Osteocyte (in vitro differentiated cells): ENCODE measurements at places on chromosomes 3 and 15. TPM values are rescaled to one million over a fixed set of nuclear protein-coding genes. Genes with fewer than 3 reads are reported as not detected.

Gene DHX36
- total RNA-seq: 61.5 and 68.2 TPM in 2 replicates

Gene GRM7
- total RNA-seq: not detected in 2 replicates

Gene SLC12A1
- not detected in 2 replicates for total RNA-seq

Gene LNP1
- 2.4 and 2.7 TPM in 2 replicates for total RNA-seq

Gene SCAANT1
- not detected in 2 replicates for total RNA-seq

- H3K27me3 ChIP-seq: peaks cover 8% of the 10 kb centered on the region
- no peak overlapping the region for H3K4me3 ChIP-seq
- no peak for DNase-seq
- H3K27ac ChIP-seq: no peak overlapping the region
Observed at GRCh38 chr15:92118162-92118935, 264.8 kb downstream of the SLCO3A1 start.

GRCh38 chr3:168220556-168220955 lies 124.8 kb upstream of the GOLIM4 start:
- DNase-seq: no peak
- H3K27me3 ChIP-seq: no peaks in the 10 kb centered on the region
- no peaks in the 10 kb centered on the region for H3K36me3 ChIP-seq
- no peaks in the 10 kb centered on the region for H3K4me1 ChIP-seq
- H3K4me3 ChIP-seq: no peak overlapping the region

DNA sequence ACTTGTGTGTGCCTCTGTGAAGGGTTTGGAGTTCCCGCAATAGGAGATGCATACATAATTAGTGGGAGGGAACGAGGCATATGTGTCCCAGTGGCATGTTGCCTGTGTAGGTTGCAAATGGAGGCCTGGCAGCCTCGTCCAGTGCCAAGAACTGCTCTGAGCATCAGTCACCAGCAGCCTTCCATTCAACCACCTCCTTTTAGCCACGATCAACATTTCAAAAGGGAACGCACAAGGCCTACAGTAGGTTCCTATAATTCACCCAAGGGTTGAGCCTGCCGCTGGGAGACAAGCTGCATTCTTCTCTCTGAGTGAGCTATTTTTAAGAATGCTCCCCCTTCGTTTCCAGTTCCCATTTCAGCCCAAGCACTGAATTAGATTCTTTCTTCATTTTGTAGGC lies 78.8 kb upstream of the CTNNB1 start:
- H3K36me3 ChIP-seq: no peaks in the 10 kb centered on the region
- H3K4me1 ChIP-seq: peaks cover 11% of the 10 kb centered on the region
- no peak overlapping the region for H3K4me3 ChIP-seq
- H3K27ac ChIP-seq: no peak overlapping the region

DNA sequence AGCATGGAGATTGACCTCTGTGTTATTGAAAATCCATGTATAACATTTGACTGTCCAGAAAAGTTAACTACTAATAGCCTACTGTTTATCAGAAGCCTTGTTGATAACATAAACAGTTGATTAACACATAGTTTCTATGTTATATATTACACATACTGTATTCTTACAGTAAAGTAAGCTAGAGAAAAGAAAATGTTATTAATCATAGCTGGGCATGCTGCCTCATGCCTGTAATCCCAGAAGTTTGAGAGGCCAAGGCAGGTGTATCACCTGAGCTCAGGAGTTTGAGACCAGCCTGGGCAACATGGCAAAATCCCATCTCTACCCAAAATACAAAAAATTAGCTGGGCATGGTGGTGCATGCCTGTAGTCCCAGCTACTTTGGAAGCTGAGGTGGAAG lies 163.3 kb downstream of the EPHA6 start:
- H3K27ac ChIP-seq: no peak overlapping the region
- no peak overlapping the region for H3K4me3 ChIP-seq
- H3K4me1 ChIP-seq: no peaks in the 10 kb centered on the region
- DNase-seq: no peak

- no peak for DNase-seq
- H3K4me3 ChIP-seq: no peak overlapping the region
- H3K4me1 ChIP-seq: peaks cover 16% of the 10 kb centered on the region
- H3K36me3 ChIP-seq: peaks cover 2% of the 10 kb centered on the region
- no peak overlapping the region for H3K27ac ChIP-seq
Observed at GRCh38 chr3:129310111-129311011, 31.7 kb downstream of the HMCES start.

DNA sequence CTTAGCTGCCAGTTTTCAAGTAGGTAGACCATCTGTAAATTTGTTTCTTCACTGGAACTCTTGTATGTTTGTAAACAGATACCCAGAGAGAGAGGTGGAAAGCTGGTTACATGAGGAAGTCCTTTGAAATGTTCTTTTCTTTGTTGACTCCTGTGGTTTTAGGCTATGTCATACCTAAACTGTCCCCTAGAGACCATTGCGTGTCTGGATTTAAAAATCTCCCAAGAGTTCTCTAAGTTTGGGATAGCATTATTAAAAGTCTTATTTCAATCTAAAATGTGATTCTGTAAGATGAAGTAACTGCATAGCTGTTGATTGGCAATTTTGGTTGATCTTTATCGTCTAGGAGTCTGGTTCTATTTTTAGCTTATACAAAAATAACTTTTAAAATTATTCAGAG lies 127.2 kb downstream of the GHSR start:
- peaks cover 49% of the 10 kb centered on the region for H3K4me1 ChIP-seq
- H3K4me3 ChIP-seq: no peak overlapping the region
- no peak for DNase-seq
- H3K27ac ChIP-seq: peak overlapping the region; percentile 56
- peaks cover 66% of the 10 kb centered on the region for H3K36me3 ChIP-seq

DNA sequence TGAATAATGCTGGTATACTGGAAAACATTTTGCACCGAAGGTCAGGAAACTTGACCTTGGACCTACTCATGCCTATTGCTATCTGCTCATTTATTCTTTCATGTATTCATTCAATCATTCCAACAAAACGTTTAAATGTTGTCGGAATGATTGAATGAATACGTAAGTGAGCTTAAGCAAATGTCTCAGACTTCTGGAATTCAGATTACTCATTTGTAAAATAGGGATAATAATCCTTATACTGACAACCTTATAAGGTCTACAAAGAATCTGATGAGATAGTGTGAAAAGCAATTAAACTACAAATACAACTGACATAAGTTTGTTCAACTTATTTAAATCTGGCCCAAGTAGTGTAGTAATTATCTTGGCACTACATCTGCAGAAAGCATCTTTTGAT lies 288.7 kb downstream of the WDR72 start:
- no peaks in the 10 kb centered on the region for H3K36me3 ChIP-seq
- no peaks in the 10 kb centered on the region for H3K27me3 ChIP-seq
- DNase-seq: no peak
- H3K4me1 ChIP-seq: no peaks in the 10 kb centered on the region
- no peak overlapping the region for H3K27ac ChIP-seq

DNA sequence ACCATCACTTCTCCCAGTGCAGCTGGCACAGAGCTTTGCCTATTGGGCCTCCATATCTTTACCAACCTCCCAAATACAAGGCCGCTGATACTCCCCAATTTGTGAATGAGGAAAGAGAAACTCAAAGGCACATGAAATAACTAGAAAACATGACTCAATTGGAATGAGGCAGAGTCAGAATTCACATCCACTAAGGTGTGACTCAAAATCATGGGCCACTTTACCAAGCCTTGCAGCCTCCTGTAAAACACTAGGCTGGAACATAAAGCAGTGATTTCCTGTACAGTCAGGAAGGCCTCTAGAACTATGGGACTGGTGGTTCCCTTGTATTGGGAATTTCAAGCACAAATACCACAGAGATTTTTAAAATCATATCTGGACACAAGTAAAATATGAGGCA lies 128.6 kb downstream of the DCLK3 start:
- H3K4me3 ChIP-seq: no peak overlapping the region
- no peaks in the 10 kb centered on the region for H3K4me1 ChIP-seq
- DNase-seq: no peak
- peaks cover 2% of the 10 kb centered on the region for H3K27me3 ChIP-seq
- H3K27ac ChIP-seq: no peak overlapping the region

DNA sequence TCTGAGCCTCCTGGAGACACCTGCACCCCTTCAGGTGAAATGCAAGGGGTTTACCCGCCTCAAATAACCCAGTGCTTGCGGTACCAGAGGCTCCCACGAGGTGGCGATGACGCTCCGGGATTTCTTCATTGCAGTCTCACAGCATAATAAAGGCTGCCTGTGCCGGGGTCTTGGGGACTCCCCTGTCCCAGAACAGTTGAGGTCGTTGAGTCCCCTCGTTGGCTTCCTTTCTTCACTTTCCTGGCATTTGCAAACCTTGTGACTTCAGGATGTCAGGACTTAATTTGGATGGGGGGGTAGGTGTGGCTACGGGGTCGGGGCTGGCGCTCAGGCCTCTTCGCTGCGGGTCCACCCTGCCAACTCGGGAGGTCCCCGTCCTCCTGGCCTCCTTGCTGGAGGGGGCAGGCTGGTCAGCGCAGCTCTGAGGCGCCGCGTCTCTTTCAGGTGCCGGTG lies 1.3 kb downstream of the GNAT1 start:
- no peak overlapping the region for H3K27ac ChIP-seq
- peaks cover 13% of the 10 kb centered on the region for H3K27me3 ChIP-seq
- no peak overlapping the region for H3K4me3 ChIP-seq

DNA sequence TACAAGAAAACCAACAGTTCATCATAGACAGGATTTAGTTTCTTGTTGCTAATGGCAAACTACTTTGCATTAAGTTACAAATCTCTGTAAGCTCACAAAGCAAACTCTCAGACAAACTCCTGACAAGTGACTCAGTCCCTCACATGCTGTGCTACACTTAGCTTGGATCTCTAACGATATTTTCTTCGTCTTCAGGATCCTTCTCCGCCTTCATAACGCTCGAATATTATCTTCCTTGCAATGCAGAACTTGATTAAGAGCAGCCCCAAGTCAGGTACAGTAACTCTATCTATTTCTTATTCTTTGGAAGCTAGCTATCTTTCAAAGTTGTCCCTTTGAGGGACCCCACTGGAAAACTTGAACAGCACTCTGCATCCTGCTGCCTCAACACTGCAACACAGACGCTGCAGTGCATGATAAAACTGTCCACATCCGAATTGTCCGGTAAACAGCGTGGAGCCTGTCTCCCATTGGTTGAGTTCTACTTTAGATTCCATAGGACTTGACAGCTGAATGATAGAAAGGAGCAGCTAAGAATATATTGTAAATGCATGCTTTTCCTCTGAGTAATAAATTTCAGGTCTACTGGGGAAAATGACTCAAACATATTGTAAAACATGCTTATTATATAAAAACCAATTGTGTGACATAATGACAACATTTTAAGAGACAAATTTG lies 61.3 kb downstream of the UACA start:
- peak overlapping the region; percentile 88 for H3K27ac ChIP-seq
- no peak for DNase-seq
- H3K27me3 ChIP-seq: no peaks in the 10 kb centered on the region
- H3K4me1 ChIP-seq: peaks cover 81% of the 10 kb centered on the region
- peaks cover 23% of the 10 kb centered on the region for H3K36me3 ChIP-seq

DNA sequence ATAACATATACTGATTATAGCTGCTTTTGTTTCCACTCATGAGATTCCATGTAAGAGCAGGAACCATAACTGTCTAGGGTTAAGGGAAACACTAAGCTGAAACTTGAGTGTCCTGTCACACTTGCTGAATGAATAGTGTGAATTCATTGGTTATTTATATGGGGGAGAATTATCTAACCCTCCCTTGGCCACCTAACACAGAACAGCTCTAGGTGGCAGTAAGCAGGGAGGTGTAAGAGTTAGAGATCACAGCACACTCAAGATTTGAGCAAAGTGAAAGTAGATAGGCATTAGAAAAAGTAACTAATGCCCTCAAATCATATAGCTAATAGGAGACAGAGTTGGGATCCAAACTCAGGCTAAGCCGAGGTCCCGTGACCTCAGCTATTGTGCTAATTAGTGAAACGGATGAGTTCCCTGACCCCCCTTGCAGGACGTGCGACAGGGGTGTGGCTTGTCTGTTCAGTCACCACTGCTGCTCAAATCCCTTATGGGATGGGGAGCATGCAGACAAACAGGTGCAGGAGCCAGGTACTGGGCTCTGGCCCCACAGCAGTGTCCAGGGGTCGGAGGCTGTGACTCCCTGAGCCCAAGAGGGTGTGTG lies 27.7 kb upstream of the ANO10 start:
- DNase-seq: no peak
- no peaks in the 10 kb centered on the region for H3K27me3 ChIP-seq
- no peaks in the 10 kb centered on the region for H3K4me1 ChIP-seq
- no peak overlapping the region for H3K27ac ChIP-seq
- H3K4me3 ChIP-seq: no peak overlapping the region

GRCh38 chr3:101495552-101495951 lies 17.5 kb downstream of the SENP7 start:
- H3K4me3 ChIP-seq: no peak overlapping the region
- no peaks in the 10 kb centered on the region for H3K27me3 ChIP-seq
- H3K27ac ChIP-seq: no peak overlapping the region

- H3K4me3 ChIP-seq: no peak overlapping the region
- H3K4me1 ChIP-seq: peaks cover 26% of the 10 kb centered on the region
- H3K27ac ChIP-seq: peak overlapping the region; percentile 59
- no peak for DNase-seq
- H3K36me3 ChIP-seq: no peaks in the 10 kb centered on the region
- no peaks in the 10 kb centered on the region for H3K27me3 ChIP-seq
Observed at GRCh38 chr3:194577986-194578905, 55.0 kb downstream of the TMEM44 start.

GRCh38 chr3:159632128-159632527 lies 356.5 kb upstream of the IL12A start:
- no peak for DNase-seq
- no peaks in the 10 kb centered on the region for H3K27me3 ChIP-seq
- peaks cover 51% of the 10 kb centered on the region for H3K4me1 ChIP-seq
- no peak overlapping the region for H3K4me3 ChIP-seq
- no peak overlapping the region for H3K27ac ChIP-seq

DNA sequence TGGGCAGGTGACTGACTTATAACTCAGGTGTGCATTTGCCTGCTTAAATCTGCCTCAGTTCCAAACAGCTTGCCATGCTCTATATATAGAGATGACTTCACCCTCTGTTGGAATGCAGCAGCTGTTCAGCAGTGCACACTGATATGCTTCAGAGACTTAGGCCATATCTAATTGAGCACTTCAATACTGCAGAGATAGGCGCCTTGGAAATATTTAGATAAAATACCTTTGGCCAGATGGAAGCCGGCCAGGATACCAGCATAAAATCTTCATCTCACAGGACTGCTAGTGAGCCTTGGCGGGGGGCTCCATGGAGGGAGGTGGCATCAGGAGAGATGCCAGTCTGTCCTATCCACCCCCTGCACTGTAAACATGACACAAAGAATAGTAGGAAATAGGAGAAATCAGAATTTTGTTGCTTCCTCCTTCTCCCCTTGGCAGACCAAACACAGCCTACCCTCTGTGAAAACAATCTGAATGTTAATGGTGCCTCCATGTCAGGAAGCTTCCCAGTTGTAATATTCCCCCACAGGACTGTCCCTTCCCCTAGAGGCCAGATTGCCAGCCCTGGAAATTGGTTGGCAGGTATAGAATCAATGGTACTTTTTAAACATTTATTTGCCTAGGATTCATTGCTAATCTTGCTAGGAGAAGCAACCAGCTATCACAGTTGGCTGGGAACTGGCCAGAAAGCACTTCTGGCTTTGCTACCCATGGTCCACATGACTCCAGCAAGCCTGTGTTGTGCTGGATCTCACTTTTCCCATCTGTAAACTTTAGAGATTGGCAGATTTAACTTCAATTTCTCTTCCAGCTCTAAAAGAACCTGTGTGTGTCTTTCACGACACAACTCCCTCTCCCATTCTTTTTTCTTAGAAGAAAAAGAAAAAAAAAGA lies 215.5 kb upstream of the KCNMB2 start:
- H3K4me1 ChIP-seq: peaks cover 21% of the 10 kb centered on the region
- H3K36me3 ChIP-seq: no peaks in the 10 kb centered on the region
- no peak for DNase-seq
- H3K4me3 ChIP-seq: no peak overlapping the region
- peak overlapping the region; percentile 29 for H3K27ac ChIP-seq
